CD4-positive, alpha-beta T cell treated with Interleukin-2 at 100 ng/mL for 4 hours (primary cell): ENCODE measurements at places on chromosomes 7 and 10.

- no peak for DNase-seq
These were observed 57.8 kb downstream of the MICU1 start for GRCh38 chr10:72567889-72568640.

DNA sequence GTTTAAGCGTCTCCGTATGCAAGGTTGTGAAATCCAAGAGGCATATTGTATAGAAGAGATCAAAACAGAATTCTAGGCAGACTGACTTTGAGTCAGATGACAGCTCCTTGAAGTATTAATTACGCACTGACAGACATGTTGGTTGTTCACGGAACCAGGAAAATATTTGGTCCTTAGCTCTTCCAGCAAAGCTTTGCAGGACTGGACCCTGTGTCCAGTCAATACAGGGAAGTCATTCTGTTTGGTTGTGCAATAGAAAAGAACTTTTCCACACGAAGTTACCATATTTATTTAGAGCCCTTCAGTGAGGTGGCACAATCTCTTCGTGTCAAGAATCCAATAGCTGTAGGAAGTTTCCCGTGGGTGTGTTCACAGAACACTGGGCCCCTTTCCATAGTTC, 205.3 kb downstream of the ARHGAP21 start:
- DNase-seq = no peak

- no peak for DNase-seq
These were observed 13.7 kb downstream of the DOCK4 start for GRCh38 chr7:112192236-112193154.

DNA sequence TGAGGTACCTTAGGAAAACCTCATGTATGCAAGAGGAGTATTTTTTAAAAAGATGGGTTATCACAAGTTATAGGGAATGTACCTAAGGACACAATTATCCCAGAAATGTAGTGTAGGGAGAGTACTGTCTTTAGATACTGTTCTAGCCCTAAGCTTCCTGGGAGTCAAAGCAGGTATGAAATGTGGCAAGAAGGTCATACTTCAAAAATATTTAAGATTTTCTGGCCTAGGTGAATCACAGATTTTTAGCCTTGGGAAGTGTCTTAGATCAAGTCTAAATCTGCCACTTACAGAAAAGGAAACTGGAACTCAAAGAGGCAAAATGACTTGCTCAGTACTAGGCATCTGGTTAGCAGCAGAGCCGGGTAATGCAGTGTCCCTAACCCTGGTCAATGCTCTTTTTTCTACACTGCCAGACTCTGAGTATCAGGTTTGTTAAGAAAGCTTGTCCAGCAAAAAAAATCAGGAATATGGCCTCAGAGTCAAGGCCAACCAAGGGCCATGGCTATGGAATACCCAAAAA, 13.9 kb downstream of the PIK3AP1 start:
- no peak for DNase-seq
